Esophagus muscularis mucosa (tissue), 4 donors: ENCODE measurements at places on chromosomes 2 and 18. TPM values are rescaled to one million over a fixed set of nuclear protein-coding genes. Genes with fewer than 3 reads are reported as not detected.

Gene LBX2
- 0.99 TPM for total RNA-seq

Gene CRYGC
- not detected for total RNA-seq

Gene SLC4A5
- 0.50 TPM for total RNA-seq

Gene SRD5A2
- total RNA-seq, result not detected

Gene COL6A3
- total RNA-seq, result 96.2 TPM

Gene HOXD13
- total RNA-seq, result not detected

Gene LCT
- total RNA-seq, result not detected

Gene MARS2
- total RNA-seq, result 3.3 TPM

Gene ORC2
- 15.0 TPM for total RNA-seq

Gene RHBDD1
- total RNA-seq, result 24.9 TPM

Gene PUM2
- total RNA-seq, result 92.5 TPM

Gene CTLA4
- not detected for total RNA-seq

Gene ZNF804A
- not detected for total RNA-seq

Gene STEAP3
- 4.6 TPM for total RNA-seq

Gene UNC80
- total RNA-seq, result 0.06 TPM

Gene SERPINB12
- not detected for total RNA-seq

Gene ABHD1
- total RNA-seq, result 0.92 TPM

Gene SF3B6
- total RNA-seq, result 86.9 TPM

Gene PRKCE
- 11.6 TPM for total RNA-seq

Gene HTR2B
- total RNA-seq, result 46.4 TPM

Gene CYP26B1
- total RNA-seq, result 1.2 TPM

Gene ELOA2
- total RNA-seq, result not detected

Gene ANKRD62
- total RNA-seq, result not detected

Gene RNF125
- 5.0 TPM for total RNA-seq

Gene IRS1
- total RNA-seq, result 27.8 TPM

Gene ASB3
- 14.1 TPM for total RNA-seq

Gene LIMS2
- 166 TPM for total RNA-seq

Gene SP5
- total RNA-seq, result not detected

Gene GPR45
- not detected for total RNA-seq

Gene FBXO41
- total RNA-seq, result 6.0 TPM

Gene MAB21L4
- not detected for total RNA-seq
